ENCODE measurements at places on chromosomes 6 and 20. TPM values are rescaled to one million over a fixed set of nuclear protein-coding genes. Genes with fewer than 3 reads are reported as not detected.

TP53TG5 gene
- total RNA-seq = not detected

TNXB gene
- not detected for total RNA-seq

DNA sequence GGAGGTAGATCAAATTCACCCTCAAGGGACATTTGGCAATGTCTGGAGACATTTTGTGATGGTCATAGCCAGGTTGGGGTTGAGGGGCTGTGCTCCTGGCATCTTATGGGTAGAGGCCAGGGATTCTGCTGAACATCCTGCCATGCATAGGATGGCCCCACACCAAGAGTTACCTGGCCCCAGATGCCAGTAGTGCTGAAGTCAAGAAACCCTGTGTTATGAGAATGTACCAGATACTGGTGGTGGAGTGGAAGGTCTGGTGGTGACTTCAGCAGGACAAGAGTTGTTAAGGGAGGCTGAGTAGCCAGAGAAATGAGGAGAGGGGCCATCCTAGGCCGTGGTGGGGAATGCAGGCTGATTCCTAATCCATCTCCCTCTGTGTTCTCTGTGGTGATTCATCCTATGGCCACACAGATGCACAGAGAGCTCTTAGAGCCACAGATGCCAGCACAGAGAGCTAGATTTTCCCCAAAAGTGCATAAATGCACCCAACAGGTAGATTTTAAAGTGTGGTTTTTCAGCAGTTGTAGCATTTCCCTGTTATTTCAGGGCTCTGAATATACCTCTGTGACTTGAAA lies 43.6 kb downstream of the CDYL start:
- no peak for DNase-seq

GRCh38 chr6:160810238-160810637 lies 108.2 kb downstream of the PLG start:
- no peak for DNase-seq

DNA sequence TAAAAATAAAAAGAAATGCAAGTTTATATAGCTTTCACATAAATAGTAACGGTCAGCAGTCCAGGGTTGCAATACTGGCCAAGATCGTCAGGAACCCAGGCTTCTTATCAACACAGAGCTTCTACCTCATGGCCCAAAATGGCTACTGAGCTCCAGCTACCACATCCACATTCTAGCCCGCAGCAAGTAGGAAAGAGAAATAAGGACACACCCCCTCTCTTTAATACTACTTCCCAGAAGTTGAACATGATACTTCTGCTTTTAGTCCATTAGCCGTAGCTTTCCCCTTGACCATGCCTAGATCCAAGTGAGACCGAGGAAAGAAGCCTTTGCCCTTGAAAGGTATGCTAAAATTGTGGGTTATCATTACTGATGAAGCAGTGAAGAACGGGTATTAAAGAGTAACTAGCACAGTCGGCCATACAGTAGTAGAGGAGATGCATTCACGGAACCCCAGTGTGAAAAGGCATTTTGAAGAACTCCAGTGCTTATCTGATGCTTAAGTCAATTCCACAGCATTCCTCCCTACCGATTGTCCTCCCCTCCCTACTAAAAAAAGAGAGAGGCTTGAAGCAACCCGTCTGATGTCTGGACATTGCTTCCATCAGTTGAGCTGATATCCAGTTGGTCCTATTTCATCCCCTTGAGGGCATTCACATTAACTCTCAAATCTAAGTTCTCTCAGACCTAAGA lies 226.9 kb upstream of the RREB1 start:
- DNase-seq = no peak

DNA sequence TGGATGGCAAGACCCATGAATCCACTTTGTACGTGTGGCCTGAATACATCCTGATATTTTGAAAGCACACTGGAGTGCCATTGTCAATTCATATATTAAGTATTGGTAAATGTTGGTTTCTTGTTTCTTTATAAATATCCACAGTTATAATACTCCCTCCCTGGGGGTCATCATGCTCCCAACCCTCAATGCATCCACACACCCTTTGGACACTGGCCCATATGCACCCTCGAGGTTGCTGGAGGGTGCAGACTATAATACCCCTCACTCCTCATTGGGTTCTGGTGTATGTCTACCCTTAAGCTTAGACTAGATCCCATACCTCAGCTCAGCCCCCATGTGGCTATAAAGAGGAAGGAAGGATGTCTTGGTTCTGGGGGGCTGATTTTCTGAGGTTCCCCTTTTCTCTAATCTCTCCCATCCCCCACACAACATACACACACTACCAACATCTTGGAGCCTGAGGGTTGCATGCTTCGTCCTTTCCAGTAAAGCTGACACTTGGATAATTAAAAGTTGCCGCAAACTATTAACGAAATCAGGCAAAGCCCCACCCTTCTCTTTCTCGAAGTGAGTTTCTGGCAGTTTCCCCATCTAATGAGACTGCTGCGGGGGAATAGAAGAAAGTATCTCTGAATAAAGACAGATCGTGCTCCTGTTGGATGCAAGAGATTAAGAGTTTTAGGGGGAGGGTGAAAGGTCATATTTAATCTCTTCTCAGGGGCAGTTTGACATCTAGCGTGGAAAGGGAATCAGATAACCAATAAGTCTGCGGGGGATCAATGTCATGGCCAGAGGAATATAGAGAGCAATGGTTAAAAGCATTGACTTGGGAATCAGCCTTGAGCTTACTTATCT lies 7.4 kb downstream of the PIM1 start:
- no peak for DNase-seq

- no peak for DNase-seq
Observed at GRCh38 chr20:15076785-15077184, 739.4 kb upstream of the FLRT3 start.

DNA sequence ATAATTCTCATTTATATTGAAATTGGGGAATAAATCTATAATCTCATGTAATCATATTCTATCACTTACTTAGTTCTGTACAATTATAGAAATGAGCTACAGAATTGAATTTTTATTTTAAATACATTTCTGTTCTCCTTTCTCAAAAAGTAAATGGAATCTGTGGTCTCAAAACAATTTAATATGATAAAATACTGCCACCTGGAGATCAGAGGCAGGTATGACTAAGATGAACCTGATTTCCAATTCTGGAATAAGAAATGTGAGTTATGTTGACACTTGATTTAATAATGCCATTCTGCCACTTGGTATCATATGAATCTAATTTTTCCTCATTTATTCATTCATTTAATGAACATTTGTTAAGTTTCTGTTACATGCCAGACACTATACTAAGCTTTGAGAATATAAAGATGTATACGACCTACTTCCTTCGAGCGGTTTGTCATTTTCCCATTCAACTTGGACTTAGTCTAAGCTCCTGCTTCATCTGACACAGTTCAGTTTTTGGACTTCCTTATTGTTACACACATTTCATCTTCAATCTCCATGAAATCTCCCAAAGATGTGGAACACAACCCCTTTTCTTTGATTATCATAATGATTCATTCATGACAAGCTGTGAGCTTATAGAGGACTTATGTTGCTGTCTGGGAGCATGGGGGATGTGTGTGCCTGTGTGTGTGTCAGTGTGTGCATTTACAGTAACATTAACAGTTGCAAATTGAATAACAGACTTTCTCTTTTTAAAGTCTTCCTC lies 7.5 kb upstream of the CCDC28A start:
- no peak for DNase-seq

DNA sequence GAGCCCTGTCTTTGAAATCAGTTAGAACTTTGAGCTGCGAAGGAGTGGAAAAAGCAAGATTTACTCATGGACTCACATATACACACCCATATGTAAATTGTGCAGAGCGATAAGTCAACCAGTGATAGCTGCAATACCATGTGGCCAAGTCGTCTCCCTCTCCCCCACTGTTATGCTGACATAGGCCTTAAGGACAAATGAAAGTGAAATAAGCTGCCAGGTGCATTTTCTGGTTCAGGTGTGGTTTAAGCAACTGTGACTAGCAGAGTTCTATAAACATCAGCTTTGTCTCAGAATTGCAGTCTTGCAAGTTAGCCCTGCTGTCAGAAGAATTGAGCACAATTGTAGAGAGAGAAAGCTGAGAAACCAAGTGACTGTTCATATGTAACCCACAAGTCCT lies 9.6 kb downstream of the FAM83B start:
- DNase-seq = no peak

All from epithelial cell of proximal tubule (primary cell).